Activated T-cell treated with anti-CD3 and anti-CD28 coated beads for 1 hour (primary cell): ENCODE measurements at places on chromosomes 6 and 20.

GRCh38 chr6:168737481-168737880, 296.5 kb downstream of the SMOC2 start:
- DNase-seq: no peak

GRCh38 chr6:137016356-137016755, 28.4 kb downstream of the IL20RA start:
- DNase-seq: no peak

DNA sequence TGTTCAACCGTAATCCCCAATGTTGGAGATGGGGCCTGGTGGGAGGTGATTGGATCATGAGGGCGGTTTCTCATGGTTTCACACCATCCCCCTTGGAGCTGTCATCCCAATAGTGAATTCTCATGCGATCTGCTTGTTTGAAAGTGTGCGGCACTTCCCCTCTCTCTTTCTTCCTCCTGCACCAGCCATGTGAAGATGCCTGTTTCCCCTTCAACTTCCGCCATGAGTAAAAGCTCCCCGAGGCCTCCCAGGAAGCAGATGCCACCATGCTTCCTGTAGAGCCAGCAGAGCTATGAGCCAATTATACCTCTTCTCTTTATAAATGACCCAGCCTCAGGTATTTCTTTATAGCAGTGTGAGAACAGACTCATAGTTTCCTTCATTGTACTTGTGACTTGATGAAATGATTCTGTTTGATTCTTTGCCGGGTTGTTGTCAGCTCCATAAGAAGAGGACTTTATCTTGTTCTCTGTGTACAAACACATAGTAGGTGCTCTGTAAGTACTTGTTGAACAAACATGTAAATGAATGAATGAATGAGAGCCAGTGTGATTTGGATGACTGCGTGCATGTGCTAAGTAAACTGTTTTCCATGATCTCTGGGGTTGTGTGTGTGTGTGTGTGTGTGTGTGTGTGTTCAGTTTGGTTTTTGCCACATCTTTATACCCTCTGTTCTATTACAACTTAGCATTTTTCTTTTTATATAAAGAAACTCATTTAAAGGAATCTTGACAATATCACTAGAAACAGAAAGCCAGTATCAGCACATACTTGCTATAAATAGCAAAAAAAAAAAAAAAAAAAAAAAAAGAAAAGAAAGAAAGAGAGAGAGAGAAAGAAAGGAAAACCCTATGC, 22.5 kb upstream of the PTGIS start:
- DNase-seq: no peak

- no peak for DNase-seq
Observed at GRCh38 chr6:89409461-89410035, 2.5 kb downstream of the RRAGD start.

DNA sequence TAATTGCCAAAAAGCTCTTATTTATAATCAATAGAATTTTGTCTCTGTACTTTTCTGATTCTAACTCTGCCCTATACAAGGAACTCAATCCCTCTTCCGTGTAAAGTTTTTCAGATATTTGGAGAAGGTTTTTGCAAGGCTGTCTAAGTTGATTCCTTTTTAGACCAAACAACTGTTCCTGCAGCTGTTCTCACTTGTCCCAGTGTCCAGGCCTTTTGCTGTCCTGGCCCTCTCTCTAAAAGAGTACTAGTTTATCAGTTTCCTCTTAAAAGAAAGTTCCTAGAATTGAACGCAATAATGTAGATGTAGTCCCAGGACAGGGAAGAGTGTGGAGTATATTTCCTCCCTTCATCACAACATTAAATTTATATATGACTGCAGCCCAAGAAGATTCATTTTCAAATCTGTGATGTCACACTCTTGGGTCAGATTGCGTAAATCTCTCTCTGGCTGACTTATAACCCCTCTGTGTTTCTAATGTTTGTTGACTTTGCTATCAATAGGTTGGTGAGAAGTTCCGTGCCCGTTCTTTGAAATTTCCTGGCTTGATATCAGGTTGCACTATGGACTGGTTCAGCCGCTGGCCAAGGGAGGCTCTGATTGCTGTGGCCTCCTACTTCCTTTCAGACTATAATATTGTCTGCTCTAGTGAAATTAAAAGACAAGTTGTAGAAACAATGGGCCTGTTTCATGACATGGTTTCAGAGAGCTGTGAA, 139.4 kb upstream of the GLP1R start:
- no peak for DNase-seq

DNA sequence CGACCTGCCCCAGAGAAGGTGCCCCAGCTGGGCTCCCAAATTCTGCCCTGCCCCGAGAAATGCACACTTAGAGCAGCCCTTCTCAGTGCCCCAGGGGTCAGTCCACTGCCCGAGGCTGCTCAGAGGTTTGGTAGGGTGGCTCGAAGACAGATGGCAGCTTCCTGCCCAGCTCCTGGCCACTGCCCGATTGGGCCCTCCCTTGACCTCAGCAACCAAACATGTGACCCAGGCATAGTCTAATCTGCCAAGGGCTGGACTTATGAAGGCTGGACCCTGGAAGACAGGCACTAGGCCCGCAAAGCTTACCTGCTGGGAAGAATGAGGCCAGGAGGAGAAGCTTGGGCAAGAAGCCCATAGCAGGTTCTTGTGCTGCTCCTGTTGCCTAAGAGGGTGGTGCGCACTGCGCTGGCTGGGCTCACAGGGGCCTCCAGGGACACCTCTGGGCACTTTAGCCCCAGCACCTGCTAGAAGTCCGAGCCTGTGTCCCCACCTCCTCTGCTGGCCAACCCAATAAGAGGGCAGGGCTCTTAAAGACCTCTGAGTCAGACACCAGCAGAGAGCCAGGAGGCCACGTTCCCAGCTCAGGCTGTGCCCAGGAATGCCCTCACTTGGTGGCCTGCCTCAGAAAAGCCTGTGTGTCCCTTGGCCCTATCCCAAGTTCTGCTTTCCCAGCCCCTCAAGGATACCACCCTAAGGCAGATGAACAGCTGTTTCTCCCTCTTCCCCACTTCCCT, 5.5 kb downstream of the SIGLEC1 start:
- no peak for DNase-seq

DNA sequence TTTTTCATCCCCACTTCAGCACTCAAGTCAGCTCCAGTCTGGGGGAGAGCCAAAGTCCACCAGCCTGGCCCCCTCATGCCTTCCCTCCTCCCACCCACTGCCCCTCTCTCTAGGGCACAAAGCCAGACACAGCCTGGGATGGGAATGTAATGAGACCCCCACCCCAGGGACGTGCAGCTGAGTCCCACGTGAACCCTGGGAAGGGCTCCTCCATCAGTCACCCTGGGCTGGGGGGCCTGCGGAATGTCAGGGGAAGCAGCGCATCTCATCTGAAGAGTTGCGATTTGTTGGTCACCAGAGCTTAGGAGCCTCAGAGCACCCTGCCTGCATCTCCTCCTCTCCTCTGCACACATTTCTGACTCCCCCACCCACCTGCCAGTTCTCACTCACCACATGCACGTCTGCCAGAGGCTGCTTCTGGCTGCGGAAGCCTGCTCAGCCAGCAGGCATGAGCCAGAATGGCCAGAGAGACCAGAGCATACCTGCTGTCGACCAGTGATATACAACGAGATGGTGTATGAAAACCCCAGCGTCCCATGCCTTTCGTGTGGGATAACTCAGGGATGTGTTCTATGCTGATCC, 167.1 kb upstream of the TOP1 start:
- no peak for DNase-seq

DNA sequence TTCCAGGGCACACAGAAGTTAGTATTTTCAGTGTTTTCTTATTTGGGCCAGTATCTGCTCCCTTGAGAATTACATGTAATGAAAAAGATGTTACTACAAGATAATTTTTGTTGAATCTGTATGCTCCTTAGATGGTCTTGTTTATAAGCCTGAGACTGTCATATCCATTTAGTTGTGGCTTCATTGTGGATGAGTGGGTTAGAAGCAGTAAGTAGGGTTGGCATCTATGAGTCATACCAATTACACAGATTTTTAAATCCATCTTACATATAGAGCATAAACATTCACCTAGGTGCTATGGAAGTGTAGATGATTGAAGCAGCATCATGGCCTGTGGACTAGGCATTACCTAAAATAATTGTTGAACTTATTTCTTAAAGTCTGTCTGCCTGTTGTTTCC, 13.5 kb upstream of the BAG2 start:
- no peak for DNase-seq
